ENCODE measurements at places on chromosomes 16 and 17.
A peak's percentile ranks its signal among the peaks of the same experiment; 100 is the strongest.

- DNase-seq: no peak
Measured at GRCh38 chr17:17416400-17417360, 60.1 kb upstream of the MED9 start.

DNA sequence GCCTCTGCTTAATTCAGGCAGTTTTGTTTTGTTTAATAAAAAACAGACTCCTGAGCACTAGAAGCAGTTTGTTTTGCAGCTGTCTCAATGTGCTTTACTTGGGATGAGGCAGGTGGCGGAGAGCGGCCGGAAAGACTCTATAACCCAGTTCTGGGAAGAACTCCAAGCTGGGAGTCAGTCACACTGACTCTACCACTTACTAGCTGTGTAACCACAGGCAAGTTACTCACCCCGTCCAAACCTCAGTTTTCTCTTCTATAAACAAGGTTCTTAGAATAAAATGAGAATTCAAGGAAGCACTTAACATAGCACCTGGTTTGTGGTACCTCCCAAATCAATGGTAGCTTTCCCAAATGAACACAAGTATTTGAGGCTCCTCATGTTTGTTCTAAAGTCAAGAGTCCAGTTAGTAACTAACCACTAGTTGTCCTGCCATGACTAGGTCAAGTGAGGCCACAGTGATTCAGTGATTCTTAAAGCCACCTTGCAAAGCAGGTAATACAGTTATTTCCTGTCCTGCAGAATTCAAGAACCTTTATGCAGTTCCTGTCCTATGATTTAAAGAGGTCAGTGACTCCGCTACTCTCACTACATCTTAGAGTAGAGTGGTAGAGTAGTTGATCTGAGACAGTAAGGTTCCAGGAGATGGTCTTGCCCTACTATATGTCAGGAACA, 2.7 kb downstream of the TXNDC17 start:
- DNase-seq: no peak

DNA sequence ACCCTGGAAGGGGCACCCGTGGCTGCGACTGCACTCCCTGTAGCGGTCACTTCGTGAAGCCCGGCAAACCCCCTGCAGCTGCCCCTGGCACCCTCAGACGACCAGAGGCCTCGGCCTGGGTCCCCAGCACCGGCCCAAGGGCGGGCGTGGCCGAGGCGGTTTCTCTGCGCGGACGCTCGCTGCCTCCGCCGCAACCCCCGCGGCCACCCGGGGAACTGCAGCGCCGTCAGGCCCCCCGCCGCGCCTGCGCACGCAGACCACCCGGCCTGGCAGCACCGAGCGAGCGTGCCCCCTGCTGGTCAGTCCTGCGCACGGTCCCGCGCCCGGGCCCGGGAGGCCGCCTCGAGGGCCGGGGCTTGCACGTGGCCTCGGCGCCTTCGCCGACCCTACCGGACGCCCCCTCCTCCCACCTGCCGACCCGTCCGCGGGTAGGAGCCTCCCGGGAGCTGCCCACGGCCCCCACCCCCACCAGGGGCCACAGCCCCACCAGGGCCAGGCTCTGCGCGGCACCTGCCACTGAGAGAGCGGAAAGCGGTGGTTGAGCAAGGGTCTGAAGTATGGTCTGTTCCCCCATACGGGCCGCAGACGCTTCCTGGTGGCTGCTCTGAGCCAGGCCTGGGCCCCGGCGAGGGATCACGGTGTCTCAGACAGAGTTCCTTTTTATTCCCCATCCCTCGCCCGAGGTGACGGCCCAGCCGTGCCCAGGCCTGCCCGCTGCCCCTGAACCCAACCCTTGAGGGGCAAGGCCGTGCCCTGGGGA, 11.5 kb upstream of the HS3ST6 start:
- DNase-seq: peak; percentile 94

GRCh38 chr17:7280519-7281073, 922 bp upstream of the SLC2A4 start:
- DNase-seq: peak; percentile 77

Measured in stimulated activated CD4-positive, alpha-beta T cell treated with anti-CD3 and anti-CD28 coated beads, Interleukin-15, amount 100 ng/mL, for 1 hour (primary cell).